Stimulated activated CD4-positive, alpha-beta T cell treated with anti-CD3 and anti-CD28 coated beads, Interleukin-12 subunit alpha, Interleukin-12 subunit beta, amount 100 ng/mL, for 4 hours (primary cell): ENCODE measurements at places on chromosomes 13 and 19.

DNA sequence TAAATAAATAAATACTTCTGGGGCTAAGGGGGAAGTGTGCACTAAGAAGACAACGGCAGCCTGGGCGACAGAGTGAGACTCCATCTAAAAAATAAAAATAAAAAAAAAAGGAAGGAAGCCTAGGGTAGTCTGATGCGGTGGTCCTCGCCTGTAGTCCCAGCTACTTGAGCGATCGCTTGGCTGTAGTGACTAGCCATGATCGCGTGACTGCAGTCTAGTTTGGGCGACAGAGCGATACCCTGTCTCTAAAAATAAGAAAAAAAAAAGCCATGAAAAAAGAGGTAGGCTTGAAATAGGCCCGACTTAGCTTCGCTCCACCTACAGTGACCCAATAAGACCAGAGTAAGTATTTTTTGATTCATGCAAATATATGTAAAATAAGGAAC, 661 bp upstream of the BABAM1 start:
- no peak for DNase-seq

GRCh38 chr19:35164418-35164817, 9.9 kb downstream of the FXYD5 start:
- no peak for DNase-seq

GRCh38 chr19:10602330-10603083, 15.4 kb upstream of the AP1M2 start:
- peak; percentile 90 for DNase-seq

- DNase-seq, result peak; percentile 32
Observed at GRCh38 chr19:42216653-42217519, 591 bp downstream of the DEDD2 start.

- DNase-seq, result no peak
Observed at GRCh38 chr13:79407349-79407979, 1.4 kb upstream of the RBM26 start.

DNA sequence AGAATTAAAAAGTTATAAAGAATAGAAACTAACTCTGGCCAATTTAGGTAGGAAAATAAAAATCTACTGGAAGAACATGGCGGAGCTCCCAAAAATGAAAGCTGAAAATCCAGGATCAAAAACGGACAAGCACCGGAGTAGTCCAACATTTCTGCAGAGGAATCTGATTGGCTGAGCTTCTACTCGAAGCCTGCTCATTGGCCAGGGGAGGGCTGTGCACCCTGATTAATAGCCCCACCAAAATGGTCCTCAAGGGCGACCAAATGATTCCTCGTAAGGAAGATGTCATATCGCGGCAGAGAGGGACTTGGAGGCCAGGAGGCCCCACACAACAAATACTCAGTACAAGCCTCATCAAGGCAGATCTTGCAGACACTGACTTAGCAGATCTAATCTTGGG, 900.7 kb downstream of the UQCRFS1 start:
- DNase-seq, result no peak

- DNase-seq, result no peak
Observed at GRCh38 chr19:42093926-42094325, 18.0 kb downstream of the ZNF574 start.

GRCh38 chr13:49185264-49185663, 34.9 kb upstream of the MLNR start:
- no peak for DNase-seq

- no peak for DNase-seq
Observed at GRCh38 chr13:50077431-50077830, 62.2 kb downstream of the KCNRG start.

DNA sequence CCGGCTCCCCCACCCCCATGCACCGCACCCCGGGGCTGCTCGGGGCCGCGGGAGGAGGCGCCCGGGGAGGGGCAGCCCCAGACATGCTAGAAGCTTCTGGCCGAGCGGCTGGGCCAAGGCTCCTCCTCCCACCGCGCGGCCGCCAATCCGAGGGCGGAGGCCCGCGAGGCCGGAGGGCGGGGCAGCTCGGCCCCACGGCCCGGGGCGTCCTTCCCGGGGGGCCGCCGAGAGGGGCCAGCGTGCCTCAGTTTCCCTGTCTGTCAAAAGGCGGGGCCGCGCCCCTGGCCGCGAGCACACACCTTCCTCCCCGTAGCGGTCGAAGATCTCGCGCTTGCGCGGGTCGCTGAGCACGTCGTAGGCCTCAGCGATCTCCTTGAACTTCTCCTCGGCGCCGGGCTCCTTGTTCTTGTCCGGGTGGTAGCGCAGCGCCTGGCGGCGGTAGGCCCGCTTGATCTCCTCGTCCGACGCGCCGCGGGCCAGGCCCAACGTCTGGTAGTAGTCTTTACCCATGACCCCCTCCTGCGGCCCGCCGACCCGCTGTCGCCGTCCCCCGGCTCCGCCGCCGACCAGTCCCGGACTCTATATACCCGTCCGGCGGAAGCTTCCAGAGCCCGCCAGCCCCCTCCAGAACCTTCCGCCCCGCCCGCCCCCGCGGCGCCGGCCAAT, at the start of gene DNAJB1:
DNAJB1 (minus strand) TSS at position 558 of the 666 bp plus-strand sequence; CDS start at position 510, 48 bp downstream.
- DNase-seq, result peak; percentile 66

DNA sequence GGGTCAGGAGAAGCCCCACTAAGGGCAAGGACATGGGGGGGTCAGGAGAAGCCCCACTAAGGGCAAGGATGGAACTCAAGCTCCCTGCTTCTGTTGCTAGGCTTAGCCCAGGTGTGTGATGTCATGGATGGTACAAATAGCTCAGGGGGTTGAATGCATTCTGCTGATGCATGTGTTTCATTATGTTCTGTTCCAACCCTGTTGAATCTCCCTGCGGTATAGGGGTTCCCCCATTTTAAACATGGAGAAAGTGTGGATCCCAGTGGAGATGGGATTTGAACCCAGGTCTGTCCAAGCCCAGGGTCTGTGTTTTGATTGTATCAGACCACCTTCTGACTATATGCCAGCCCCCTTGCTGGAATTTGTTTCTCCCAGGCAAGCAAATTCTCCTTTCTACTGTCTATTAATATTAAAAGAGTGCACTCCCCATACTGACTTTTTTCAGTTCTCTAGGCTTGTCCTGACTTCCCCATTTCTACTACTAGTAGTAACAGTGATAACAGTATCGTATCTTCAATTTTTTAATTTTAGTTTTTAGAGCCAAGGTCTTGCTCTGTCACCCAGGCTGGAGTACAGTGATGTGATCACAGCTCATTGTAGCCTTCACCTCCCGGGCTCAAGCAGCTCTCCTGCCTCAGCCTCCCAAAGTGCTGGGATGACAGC, 6.7 kb downstream of the ZNF865 start:
- no peak for DNase-seq
